ENCODE measurements at places on chromosomes 7 and 10.

DNA sequence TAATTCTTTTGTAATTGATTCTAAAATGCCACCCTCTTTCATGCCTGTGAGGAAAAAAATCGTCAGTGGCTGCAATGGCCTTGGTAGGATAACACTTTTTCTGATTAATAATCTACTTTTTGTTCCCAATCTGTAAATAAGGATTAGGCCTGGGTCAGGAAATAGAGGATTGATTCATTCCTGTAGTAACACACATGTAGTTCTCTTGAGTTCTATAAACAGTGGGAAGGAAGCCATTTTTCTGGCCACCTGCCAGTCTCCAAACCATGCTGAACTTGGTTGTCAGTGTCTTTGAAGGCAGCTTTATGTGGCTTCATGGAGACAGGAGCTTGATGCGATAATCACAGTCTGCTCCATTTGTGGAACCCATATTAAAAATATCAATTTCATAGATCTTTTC, 169.3 kb upstream of the NFE2L3 start:
- no peak for DNase-seq

DNA sequence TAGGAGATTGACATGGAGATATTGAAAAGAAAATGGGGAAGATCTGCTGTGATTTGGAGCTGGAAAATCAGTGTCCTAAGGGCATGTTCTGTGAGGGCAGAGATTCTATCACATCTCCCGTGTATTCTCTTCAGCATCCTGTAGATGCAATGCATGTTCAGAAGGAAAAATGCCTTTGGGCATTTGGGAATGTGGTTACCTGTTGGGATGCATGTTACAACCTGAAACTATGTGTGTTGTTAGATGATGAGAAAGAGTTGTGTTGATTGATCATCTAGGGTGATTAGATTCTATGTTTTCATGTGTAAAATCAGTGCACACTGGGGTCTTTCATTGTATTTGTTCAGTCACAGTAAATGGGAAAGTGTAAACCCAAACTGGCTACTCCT, 14.7 kb downstream of the CUZD1 start:
- DNase-seq, result no peak

DNA sequence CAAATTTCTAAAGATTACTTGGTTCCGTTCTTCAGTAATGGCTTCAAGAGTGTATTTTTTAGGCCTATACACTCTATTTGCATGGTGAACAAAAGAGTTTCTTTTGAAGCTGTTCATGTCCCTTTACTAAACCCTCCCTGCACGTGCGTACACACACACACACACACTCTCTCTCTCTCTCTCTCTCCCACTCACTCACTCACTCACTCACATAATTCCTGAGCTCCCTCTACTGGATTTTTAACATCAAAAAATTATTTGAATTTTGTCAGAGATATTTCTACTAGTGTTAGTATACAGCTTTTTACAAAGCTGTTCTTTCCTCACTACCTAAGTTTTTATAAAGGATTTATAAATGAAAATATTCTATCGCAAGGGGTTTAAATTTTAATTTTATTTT, 85.9 kb downstream of the UBE3C start:
- DNase-seq, result no peak

DNA sequence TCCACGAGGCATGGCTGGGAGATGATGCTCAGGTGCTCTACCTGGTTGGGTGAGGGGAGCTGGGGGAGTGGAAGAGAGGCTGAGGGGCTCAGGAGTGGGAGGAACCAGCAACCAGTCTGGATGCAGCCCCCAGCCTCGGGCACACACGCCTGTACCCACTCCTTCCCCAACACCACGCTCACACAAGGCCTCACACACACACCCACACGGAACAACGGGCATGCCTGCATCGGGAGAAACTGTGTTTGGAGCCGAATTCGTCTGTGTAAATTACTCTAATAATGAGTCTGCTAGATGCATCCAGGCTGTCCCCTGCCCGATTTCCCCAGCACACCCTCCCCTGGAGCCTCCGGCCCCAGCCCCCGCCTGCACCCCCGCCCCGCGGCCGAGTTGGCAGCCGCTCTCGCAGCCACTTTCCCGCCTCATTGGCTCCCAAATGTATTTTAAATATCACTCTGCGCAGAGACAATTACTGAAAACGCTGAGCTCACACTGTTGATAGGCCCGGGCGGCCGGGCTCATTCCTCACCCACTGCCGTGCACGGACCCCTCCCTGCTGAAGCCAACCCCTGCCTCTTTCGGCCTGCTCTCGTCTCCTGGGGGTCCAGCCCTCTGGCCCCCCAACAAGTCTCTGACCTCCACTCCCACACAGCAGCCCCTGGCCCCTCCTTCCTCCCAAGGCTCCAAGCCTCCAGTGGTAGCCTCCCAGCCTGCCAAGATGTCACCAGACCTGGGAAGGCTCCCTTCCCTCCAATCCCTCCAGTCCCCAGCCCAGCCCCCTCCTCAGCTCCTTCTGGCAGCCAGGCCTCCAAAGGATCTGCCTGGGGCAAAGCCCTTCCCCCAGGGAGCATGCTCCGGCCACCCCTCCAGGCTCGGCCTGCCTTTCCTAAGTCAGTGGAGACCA, 11.1 kb downstream of the H2BK1 start:
- DNase-seq, result no peak

DNA sequence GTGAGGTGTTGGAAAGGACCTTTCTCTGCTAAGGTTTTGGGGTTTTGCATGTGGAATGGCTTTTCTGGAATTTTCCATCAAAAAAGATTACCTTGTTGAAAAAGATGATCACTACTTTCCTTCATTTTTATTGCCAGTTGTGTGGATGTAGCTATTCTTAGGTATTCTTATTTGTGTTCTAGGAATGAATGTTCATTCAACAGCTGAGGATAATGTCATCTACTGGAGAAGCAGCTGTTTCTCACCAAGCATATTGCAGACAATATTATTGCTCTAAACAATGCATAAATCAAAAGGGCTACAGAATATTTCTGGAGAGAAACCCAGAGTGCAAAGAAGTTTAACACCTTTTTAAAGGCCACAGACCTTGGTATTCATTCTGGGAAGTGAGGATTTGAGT, 145.6 kb upstream of the CALCR start:
- no peak for DNase-seq

- no peak for DNase-seq
Measured at GRCh38 chr7:158541346-158542010, 46.1 kb downstream of the PTPRN2 start.

DNA sequence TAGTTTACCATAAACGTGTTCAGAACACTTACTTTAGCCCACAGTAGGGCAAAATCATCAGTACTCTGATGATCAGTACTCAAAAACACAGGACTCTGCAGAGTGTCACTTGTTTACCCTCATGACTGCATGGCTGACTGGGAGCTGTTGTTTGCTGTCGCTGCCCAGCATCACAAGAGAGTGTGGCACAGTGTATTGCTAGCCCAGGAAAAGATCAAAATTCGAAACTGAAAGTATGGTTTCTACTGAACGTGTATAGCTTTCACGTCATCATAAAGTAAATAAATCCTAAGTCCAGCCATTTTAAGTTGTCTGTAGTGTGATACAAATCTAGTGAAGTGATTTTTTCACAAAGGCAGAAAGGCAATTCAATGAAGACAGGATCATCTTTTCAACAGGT, 184.6 kb downstream of the RAMP3 start:
- DNase-seq, result no peak

- no peak for DNase-seq
Measured at GRCh38 chr10:34906067-34906965, 91.2 kb upstream of the PARD3 start.
